Choroid plexus epithelial cell (primary cell): ENCODE measurements at places on chromosomes 6 and 20.
A peak's percentile ranks its signal among the peaks of the same experiment; 100 is the strongest.

GRCh38 chr6:73389854-73390253 lies 4.8 kb upstream of the DDX43 start:
- DNase-seq, result no peak

DNA sequence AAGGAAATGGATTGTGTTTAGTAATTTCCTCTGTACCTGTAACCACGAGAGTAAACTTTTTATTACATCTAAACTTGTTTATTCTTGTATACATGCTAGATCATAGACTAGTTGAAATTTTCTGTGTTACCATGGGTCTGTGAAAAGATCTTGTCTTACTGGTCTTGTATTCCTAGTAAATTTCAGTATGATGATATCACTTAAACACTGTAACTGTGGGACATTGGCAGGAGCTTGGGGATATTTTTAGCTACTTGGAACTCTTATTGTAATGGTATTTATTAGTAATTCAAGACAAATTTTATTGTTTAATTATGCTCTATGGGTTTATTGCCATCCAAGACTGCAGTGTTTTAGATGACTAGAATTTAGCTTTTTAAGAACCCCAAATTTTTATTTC lies 25.9 kb upstream of the TULP4 start:
- DNase-seq, result peak; percentile 66

DNA sequence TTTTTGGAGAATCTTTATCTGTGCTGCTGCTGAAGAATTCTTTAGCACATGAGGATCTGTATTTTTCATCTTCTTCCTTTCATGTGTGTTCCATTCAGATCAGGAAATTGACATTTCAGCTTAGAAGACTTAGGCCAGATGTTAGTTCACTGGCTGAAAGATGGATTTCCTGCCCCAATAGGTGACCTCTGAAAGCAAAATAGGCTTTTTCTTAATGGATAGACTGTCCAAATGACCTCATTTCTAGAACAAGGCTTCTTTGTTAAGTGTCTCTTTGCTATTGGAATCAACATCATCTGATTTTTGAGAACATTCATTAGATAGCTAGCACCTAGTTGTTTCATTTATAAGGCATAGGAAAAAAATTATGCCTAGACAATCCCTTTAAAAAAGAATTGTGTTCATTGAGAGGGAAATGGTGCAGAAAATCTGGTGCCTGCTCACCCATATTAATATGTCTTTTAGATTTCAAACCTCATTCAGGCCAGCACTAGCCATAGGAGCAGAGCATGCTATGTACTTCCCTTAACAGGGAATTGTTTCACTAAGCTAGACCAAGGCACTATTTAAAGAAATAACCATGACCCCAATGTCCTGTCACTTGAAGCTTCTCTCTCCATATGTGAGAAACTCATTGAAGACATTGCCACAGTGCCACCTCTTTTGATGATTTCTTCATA lies 13.6 kb upstream of the SASH1 start:
- no peak for DNase-seq

DNA sequence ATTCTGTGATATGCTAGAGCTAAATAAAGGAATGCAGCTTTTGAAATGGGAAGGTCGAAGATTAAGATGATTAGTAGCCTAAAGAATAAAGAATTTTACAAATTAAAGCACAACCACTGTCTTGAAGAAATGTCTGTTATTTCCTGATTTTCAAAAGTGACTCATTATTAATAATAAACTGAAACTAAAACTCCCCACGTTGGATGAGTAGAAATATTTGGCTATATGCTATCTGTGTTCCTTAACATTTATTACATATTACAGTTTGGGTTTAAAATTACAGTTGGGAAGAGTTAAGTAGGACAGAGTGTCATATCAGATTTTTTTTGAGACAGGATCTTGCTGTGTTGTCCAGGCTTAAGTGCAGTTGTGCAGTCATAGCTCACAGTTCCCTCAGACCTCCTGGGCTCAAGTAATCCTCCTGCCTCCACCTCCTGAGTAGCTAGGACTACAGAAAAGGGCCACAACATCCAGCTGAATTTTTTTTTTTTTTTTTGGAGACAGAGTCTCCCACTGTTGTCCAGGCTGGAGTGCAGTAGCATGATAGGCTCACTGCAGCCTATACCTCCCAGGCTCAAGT lies 47.1 kb downstream of the AKIRIN2 start:
- DNase-seq, result no peak

DNA sequence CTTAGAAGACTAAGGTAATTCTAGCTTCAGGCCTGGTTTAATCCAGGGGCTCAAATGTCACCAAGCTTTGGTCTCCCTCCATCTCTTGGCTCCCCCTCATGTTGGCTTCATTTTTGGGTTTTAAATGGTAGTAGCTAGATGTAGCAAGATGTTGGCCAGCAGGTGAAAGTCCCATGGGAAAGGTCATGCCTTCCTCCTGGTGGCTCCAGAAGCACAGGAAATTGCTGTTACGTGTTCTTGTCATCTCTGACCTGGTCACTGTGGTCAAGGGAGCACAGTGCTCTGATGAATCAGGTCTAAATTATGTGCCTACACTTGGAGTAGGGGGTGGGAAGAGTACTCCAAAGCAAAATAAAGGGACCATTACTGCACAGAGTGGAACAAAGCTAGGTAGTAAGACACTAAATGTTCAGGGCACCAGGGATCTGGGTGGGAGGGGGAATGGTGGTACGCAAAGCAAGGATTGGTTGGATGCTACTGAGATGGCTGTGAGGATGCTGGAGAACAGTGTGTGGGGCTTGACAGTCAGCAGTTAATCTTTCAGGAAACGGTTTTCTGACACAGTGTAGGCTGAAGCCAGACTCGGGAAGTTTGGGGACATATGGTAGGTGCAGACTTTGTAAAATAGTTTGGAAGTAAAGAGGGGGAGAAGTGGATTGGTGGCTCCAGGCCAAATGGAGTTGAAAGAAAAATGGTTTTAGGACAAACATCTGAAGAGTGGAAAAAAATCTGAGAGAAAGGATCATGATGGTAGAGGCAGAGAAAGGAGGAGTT lies 30.1 kb downstream of the CDS2 start:
- peak; percentile 41 for DNase-seq

GRCh38 chr6:37473364-37474095 lies 26.2 kb downstream of the CCDC167 start:
- DNase-seq, result peak; percentile 13

GRCh38 chr20:8661229-8661952 lies 407.5 kb upstream of the PLCB4 start:
- no peak for DNase-seq

- DNase-seq, result no peak
Measured at GRCh38 chr6:132814716-132815570, 574 bp downstream of the RPS12 start.

DNA sequence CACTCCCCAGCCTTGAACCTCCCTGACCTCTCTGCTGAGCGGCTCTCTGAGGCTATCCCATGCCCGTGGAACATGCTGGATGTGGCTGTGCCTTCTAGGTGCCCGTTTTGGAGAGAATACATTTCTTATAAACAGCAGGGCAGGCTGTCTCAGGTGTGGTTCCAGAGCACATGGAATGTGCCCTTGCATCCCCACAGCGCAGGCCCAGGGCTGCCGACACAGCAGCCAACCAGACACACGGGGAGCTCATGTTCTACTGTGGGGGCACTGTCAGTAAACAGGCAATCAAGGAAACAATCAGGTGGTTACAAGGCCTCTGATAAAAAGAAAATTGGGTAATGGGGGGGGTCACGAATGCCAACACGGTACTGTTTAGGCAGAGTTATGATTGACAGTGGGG lies 30.8 kb downstream of the FOXC1 start:
- DNase-seq, result no peak
